Activated CD4-positive, alpha-beta T cell treated with anti-CD3 and anti-CD28 coated beads for 24 hours (primary cell): ENCODE measurements at places on chromosomes 16 and 17.
A peak's percentile ranks its signal among the peaks of the same experiment; 100 is the strongest.

DNA sequence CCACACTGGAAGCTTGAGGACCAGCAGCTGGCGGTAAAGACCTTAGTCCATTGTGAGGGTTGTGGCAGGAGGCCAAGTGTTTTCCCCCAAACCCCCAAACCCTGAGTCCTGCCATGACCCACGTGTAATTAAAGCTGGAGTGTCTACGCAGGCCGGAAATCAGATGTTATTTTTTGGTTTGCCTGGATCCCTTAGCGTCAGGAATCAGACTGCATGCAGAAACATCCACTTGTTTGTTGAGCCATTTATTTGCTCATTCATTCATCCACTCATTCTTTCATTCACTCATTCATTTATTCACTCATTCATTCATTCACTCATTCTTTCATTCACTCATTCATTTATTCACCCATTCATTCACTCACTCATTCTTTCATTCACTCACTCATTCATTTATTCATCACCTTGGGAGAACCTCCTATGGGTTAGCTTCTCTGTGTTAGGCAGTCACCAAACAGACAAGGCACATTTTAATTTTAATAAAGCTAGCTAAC is 313.1 kb downstream of the MAF start:
- no peak for DNase-seq

DNA sequence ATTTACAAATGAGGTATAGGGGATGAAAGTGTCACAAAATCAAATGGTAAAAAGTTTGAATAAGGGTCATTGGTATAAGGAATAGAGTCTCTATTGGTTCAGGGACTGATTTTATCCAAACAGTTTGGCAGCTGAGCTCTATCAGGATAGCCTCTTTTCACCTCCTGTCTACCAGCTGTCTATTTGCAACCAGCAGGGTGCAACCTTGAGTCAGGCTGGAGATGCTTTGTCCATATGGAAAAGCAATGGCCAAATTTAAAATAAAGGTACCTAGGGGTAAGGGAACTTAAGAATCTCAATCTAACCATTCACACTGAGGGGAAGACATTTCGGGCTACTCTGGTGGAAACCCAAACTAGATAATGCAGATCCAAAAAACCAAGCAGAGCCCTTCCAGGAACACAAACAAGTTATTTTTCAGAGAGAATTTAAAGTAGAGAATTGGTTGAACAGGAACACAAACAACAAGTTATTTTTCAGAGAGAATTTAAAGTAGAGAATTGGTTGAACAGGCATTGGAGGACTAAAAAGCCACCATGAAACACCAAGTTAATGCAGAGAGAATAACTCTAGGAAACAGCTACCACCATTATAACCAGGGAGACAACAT is 12.6 kb upstream of the CA10 start:
- DNase-seq = no peak

GRCh38 chr16:14248791-14249190 is 177.7 kb downstream of the MRTFB start:
- no peak for DNase-seq

DNA sequence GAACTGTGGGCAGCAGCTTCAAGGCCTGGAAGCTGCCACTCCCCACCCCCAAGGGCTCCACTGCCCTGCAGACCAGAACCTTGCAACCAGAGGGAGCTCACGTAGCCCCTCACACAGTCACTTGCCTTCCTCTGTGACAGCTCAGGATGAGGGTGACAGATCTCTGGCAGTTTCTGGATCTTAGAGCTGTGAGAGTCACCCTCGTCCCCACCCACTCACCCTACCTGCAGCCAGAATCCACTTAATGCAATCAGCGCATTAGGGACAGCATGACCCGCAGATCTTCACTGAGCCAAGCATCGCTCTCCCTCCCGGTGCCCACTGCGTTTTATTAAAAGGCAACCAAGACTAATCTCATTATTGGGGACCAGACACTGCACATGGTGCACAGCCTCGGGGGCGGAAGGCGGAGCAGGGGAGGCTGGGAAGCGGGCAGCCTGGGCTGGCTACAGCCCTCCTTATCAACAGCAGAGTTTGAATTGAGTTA is 3.5 kb downstream of the CYB561 start:
- no peak for DNase-seq

GRCh38 chr17:511001-511698 is 158.5 kb upstream of the RPH3AL start:
- DNase-seq = no peak

GRCh38 chr16:30524575-30525568 is 1.5 kb downstream of the ZNF768 start:
- DNase-seq = no peak

GRCh38 chr17:59366040-59366757 is 34.7 kb downstream of the YPEL2 start:
- no peak for DNase-seq

GRCh38 chr17:82402865-82403264 is 15.3 kb upstream of the HEXD start:
- DNase-seq = no peak

DNA sequence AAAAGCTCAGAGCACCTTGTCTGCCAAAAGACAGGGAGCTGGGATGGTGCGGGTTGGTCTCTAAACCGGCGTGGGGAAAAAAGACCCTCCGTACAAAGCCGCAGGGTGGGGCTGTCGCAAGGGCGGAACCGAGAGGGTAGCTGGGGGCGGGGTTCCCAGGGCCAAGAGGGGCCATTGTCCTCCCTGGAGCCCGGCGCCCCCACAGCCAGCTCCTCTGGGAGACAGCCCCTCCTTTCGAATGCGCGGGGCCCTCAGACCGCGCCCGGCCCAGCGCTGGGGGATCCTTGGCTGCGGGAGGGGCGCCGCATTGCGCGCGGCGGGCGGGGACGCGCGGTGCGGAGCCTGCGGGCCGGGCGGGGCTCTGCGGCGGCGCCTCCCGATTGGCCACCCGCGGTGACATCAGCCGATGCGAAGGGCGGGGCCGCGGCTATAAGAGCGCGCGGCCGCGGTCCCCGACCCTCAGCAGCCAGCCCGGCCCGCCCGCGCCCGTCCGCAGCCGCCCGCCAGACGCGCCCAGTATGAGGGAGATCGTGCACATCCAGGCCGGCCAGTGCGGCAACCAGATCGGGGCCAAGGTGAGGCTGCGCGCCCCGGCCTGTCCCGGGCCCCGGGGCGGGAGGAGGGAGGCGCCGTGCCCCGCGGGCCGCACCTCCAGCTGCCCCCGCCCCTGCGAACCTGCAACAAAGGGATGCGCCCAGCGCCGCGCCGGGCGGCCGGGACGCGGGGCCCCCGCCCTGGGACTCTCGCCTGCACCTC is at the start of gene TUBB3:
Gene TUBB3, plus strand, starts transcription at position 459 of the 756 bp plus-strand sequence. Its CDS starts 60 bp downstream, at position 519.
- no peak for DNase-seq

- no peak for DNase-seq
Measured at GRCh38 chr17:48597778-48598631, 4.4 kb upstream of the HOXB5 start.

GRCh38 chr17:977166-977565 is 2.4 kb downstream of the NXN start:
- DNase-seq = no peak

DNA sequence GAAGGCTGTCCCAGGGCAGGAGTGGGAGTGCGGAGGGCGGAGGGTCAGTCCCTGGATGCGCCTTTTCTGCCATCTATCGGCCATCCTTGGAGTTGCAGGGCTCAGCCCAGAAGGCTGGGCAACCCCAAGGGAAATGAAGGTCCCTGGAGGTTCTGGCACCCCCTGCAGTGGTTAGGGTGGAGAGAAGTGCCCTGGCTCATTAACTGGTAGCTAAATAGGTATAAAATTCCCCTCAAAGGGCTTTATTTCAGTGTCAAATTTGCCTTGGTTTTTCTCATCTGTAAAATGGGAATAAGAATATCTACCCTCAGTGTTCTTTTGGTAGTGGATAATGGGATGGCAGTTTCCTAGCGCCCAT is 22.4 kb downstream of the C17orf75 start:
- DNase-seq = peak; percentile 65
